ENCODE measurements at places on chromosomes 6 and 20. TPM values are rescaled to one million over a fixed set of nuclear protein-coding genes. Genes with fewer than 3 reads are reported as not detected.

HTR1E gene
- total RNA-seq: 0.82 TPM

SCUBE3 gene
- total RNA-seq: 51.9 TPM

STMND1 gene
- 0.34 TPM for total RNA-seq

GSTA2 gene
- total RNA-seq: not detected

PLTP gene
- total RNA-seq: 58.1 TPM

Measured in mesothelial cell of epicardium (in vitro differentiated cells).